ENCODE measurements at places on chromosomes 12 and 14.

DNA sequence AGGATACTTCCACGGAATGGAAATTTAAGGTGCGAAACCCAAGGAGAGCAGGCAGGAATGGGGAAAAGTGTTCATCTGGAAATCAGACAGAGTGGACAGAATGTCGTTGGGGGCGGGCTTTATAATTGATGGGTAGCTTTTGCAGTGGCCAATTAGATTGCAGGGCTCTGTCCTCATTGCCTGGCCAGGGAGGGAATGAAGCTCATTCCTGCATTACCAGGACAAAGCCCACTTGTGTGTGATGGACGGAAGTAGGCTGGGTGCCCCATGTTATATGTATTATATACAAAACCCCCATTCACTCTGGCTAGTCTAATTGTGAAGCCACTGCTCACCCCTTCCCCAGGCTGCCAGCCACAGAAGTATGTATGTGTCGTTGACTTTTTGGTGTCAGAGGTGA, 23.6 kb downstream of the ZNF664 start:
- DNase-seq = no peak

DNA sequence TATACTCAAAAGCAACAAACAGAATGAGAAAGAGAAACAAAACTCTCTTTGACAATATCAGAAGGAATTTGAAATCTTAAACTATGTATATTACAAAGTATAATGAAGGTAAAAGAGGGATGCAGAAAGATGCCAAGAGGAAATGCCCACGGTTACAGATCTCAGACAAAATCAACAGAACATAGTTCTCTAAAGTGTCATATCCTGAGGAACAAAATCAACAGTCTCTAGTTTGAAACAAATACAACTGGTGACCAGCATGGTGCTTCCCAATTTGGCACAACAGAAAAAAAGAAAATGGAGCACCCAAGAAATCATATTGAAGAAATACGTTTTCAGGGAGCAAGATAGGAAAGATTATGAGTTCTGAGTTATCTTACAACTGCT, 116.5 kb downstream of the METTL25 start:
- no peak for DNase-seq

- no peak for DNase-seq
Observed at GRCh38 chr14:104361101-104361591, 218.4 kb upstream of the C14orf180 start.

GRCh38 chr14:68312300-68312699, 480.6 kb downstream of the ZFP36L1 start:
- no peak for DNase-seq

- DNase-seq = no peak
Observed at GRCh38 chr14:57189070-57189469, 79.6 kb downstream of the EXOC5 start.

DNA sequence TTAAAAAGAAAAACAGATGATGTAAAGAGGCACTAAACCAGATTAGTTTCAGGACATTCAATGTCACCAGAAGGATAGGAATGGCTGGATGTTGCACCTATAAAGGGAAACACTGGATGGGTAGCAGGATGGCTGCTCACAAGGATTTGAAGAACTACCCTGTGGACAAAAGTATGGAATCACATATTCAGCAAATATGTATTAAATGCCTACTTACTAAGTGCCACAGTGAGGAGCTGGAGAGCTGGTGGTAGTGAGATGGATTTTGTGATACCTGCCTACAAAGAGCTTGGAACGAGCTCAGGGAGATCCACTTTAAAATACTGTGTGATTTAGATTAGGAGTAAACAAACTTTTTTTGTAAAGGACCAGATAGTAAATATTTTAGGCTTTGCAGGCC, 316.2 kb downstream of the PAWR start:
- no peak for DNase-seq

DNA sequence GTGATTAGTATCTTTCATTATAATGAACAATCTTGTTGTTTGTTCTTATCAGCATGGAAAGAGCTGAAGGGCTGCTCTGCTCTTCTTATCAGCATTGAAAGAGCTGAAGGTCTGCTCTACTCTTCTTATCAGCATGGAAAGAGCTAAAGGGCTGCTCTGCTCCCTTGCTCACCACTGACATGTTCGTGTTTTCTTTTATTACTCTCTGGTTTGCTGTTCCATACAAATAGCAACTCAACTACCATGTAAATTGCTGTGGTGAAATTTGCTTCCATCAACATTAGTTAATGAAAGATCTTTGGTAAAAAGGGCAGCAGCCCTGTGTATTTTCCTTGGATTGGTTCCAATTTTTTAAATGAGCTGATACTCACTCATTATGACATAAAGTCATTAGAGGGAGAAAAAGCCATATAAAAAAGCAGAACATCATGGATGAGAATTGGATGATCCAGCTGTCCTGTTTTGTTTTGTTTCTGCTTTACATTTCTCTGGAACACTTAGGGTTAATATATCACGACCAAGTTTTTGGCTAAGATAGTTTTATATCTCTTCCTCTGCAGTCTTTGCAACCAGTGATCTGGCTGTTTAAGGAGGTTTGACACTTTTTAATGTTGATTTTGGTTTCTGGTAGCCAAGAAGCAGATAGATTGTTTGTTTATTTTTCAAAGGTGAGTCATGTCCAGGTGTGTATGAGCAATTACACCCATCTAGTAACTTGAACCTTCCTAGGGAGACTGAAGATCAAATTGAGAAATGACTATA, 356.6 kb downstream of the CEP128 start:
- no peak for DNase-seq

- no peak for DNase-seq
Observed at GRCh38 chr14:81509838-81510452, 23.7 kb downstream of the SEL1L start.

DNA sequence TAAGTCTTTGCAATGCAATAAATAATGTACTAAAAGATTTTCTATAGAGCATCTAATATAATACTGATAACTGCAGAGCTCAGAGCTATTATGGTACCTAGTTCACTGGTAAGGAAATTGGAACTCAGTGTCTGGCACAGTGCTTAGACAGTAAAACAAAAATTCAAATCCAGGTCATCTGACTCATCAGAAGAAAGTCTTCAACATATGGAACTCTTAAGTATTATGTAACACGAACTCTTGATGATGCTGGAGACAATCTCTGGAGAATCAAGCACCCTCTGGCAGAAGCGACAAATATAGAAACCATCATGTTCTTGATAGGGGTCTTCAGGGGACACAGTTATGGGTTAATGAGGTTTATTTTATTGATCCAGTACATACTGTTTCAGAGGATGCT, 37.3 kb upstream of the TRHDE start:
- no peak for DNase-seq

- no peak for DNase-seq
Observed at GRCh38 chr14:46686652-46687051, 35.1 kb upstream of the RPL10L start.

- no peak for DNase-seq
Observed at GRCh38 chr12:10227648-10228047, 15.0 kb downstream of the GABARAPL1 start.

GRCh38 chr14:75295491-75296345, 17.1 kb downstream of the FOS start:
- peak; percentile 86 for DNase-seq

GRCh38 chr14:37864861-37865718, 269.7 kb downstream of the TTC6 start:
- peak; percentile 83 for DNase-seq

GRCh38 chr14:64038841-64039542, 186.2 kb downstream of the SYNE2 start:
- no peak for DNase-seq

GRCh38 chr12:32761716-32762115, 6.0 kb upstream of the YARS2 start:
- DNase-seq = no peak

DNA sequence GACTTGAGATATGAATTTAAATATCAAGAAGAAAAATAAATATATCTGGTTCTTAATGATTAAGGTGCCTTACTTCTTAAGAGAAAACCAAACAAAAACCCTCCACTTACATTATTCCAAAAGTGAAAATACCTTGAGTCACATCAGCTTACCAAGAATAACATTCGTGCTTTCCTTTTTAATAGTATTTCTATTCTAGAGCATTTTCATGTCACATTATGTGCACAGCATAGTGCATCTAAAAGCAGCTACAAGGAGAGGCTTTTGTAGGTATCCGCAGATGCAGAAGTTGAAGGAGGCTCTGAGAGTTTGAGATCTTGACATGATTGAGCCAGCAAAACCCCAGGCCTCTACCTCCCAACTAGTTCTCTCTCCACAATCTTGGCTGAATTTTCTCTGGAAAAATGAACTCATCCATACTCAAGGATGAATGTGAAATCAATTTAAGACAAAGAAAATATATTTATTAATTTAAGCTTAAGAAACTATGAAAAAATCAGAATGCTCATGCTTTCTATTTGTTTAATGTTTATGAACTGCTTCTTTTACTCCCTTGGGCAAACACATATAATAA, 275.0 kb downstream of the AKAP6 start:
- no peak for DNase-seq

DNA sequence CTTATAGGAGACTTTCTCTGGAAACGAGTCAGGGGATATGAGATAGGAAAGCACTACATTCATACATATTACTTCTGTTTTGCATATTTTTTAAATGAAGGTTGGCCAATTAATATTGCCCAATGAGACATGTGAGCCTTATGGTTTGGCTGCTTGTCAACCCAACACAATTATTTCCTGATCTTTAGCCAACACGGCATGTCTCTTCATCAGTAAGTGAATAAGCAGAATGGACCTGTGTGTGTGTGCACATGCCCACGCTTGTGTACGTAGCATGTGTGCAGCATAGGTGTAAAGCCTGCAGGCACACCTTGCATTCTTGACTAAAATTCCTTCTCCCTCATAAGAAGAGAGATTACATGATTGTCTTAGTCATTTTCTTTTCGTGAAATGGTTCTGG, 88.3 kb downstream of the STON2 start:
- no peak for DNase-seq

GRCh38 chr12:7369274-7369729, 65.4 kb downstream of the ACSM4 start:
- DNase-seq = no peak

DNA sequence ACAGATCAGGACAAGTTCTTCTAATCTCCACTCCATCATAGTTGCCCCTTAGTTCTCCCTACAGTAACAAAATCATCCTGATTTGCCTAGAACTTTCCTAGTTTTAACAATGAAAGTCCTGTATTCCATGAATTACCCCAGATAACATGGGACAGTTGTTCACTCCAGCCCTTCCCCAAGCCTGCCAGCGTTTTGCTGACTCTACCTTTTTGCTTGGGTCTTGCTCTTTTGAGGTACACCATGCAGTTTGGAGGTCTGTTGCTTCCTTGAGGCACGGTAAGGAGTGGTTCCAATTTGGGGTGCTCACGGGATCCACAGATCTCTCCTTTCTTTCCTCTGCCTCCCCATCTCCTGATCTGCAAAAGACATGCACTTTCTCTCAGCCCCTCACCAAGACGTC, 61.6 kb upstream of the DYRK2 start:
- DNase-seq = no peak

GRCh38 chr12:55336002-55336401, 5.5 kb downstream of the OR6C3 start:
- DNase-seq = no peak

DNA sequence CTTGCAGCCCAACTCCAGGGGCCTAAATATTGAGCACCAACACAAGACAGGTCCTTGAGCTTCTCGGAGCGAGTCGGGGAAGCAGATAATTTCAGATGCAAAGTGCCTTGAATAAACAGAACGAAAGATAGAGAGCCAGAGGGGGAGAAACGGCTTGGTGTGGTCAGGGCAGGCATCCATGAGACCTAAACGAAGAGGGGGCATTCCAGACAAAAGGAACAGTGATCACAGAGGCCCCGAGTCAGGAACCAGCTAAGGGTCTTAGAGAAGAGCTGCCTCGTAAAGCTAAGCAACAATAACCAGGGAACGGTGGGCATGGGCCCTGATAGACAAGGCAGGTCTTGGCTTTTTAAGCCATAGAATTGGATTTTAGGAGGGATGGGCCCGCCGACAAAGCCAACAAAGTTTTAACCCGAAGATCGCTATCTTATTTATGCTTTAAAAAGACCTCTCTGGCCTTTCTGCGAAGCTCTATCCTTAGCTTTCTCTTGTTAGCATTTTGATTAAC, 421 bp upstream of the ACADS start:
- DNase-seq = no peak

- no peak for DNase-seq
Observed at GRCh38 chr12:105190530-105190929, 45.4 kb downstream of the APPL2 start.

GRCh38 chr14:53894456-53894855, 62.2 kb downstream of the BMP4 start:
- no peak for DNase-seq

DNA sequence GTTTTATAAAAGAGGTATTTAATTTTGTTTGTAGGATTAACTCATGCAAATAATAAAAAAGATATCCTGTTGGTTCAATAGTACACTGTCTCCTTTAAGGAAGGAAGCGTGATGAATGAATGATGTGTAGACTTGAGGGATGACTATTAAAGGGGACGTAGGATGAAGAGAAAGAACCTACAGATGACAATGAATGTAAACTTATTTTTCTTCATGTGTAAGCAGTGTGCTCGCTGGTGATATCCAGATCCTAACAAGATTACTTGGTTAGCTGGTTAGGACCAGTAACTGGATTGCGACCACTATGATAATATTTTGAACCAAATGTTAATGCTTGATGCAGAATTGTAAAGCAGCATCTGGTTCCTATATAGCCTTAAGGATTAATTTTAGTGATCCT, 2.6 kb downstream of the ARF6 start:
- DNase-seq = no peak

DNA sequence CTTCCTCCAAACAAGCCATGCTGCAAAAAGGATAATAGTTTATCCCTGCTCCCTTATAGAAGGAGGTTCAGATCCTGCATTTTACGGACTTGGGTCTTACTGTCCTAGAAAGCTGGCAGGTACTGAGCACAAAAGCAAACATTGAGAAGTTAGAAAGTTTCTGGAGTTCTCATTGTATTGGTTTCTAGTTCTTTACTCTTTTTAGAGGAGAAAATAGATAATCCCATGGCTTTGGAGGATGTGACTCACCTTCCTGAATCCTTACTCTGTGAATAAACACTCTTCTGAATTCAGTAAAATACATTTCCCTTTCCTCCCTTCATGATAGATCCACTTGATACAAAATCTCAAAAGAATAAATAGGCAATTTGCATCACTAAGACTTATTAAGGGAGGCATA, 188.9 kb downstream of the NPAS3 start:
- no peak for DNase-seq

GRCh38 chr12:29672580-29672979, 111.2 kb downstream of the TMTC1 start:
- DNase-seq = no peak

DNA sequence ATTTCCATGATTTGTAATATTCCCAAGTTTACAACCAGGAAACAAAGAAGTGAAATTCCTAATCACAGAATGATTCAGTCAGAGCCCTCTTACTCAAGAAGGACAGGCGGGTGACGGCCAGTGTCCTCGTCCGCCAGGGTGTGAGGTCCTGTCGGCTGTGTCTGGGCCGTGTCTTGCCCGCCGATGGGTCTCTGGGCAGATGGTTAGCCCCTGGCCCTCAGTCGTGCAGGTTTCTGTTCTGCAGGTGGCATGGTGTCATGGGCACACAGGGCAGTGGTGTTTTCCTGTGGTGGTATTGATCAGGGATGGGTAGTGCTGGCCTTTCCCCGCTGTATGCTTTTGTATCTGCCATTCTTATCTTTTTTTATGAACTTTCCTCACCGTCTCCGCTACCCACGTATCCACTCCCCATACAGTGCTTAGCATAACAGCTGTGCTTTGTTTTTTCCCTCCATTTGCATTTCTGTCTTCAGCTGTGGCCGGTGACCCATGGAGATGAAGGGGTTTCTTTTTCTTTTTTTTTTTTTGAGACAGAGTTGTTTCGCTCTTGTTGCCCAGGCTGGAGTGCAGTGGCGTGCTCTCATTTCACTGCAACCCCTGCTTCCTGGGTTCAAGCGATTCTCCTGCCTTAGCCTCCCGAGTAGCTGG, 100.7 kb downstream of the TSPAN9 start:
- no peak for DNase-seq
